ENCODE measurements at places on chromosomes 11 and 22. TPM values are rescaled to one million over a fixed set of nuclear protein-coding genes. Genes with fewer than 3 reads are reported as not detected.

The SCN4B gene
- 0.54 TPM for total RNA-seq

DNA sequence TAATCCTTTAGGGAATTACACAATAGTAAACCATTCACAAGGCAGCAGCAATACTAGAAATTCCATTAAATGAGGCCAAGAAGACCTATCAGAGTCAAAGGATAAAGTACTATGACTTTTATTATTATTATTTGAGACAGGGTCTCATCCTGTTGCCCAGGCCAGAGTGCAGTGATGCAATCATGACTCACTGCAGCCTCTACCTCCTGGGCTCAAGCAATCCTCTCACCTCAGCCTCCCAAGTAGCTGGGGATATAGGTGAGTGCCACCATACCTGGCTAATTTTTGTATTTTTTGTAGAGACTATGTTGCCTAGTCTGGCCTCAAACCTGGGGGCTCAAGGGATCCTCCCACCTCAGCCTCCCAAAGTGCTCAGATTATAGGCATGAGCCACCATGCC lies 51.8 kb downstream of the TTC28 start:
- no peak overlapping the region for H3K27ac ChIP-seq
- no peaks in the 10 kb centered on the region for H3K27me3 ChIP-seq
- no peak for DNase-seq
- H3K4me3 ChIP-seq, result no peak overlapping the region

DNA sequence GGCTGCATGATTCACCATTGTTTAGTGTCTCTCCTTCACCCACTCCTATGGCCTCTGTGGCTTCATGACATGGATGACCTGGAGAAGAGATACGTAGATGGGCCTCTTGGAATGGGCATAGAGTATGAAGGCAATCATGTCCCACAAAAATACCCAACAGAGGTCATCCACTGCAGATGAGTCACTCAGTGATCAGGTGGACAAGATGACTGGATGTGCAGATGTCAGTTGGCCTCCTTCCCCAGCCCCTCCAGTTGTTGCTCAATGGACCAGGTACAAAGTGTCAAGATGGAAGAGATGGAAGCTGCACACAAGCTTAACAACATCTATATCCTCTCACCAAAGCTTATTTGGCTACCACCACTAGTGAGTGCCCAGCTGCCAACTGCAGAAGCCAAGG lies 41.0 kb upstream of the CLPB start:
- no peak overlapping the region for H3K4me3 ChIP-seq
- no peaks in the 10 kb centered on the region for H3K36me3 ChIP-seq
- no peak overlapping the region for H3K27ac ChIP-seq
- H3K4me1 ChIP-seq, result no peaks in the 10 kb centered on the region

The LSP1 gene
- 14.1 TPM for total RNA-seq

The CCDC15 gene
- 0.94 TPM for total RNA-seq

The TMEM45B gene
- total RNA-seq, result 195 TPM

DNA sequence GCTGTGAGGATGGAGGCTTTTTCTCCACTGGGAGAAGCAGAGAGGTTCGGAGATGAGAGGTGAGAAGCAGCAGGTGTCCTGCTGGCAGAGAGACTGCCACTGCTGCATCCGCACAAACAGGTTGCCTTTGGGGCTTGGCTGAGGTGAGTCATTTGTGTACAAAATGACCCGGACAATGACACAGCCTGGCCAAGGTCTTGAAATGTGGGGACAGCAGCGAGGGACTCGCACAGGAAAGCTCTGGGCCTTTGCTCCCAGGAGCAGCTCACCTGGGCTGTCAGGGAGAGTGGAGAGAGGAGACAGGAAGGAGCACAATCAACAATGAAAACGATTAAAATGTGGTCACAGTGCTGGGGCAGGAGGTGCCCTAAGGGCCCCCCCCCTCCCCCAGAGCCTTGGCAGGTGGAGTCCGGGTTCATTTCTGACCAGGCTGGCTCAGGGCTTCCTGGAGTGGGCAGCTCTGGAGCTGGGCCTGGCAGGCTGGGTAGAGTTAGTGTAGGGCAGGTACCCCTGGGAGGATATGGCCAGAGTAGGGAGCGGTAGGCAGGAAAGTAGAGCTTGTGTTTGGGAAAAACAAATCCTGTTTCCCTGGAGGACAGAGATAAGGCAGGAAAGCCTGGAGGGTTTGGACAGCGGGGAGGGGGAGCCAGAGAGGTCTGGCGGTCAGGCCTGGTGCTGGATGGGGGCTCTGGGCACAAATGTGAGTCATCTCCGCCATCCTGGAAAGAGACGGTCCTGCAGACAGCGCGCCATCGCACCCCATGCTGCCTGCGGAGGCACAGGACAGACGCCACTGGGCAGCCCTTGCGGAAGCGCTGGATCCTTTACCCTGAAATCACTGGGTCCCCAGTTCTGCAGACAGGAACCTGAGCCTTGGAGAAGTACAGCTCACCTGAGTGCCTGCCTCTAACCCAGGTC lies 37.8 kb upstream of the CELSR1 start:
- H3K27ac ChIP-seq, result peak overlapping the region; percentile 92
- no peak overlapping the region for H3K4me3 ChIP-seq

GRCh38 chr11:109798521-109798920 lies 294.7 kb upstream of the ZC3H12C start:
- H3K36me3 ChIP-seq, result no peaks in the 10 kb centered on the region
- no peaks in the 10 kb centered on the region for H3K4me1 ChIP-seq
- no peak overlapping the region for H3K27ac ChIP-seq
- no peak for DNase-seq
- H3K4me3 ChIP-seq, result no peak overlapping the region

GRCh38 chr11:62601122-62601371 lies 618 bp downstream of the MTA2 start:
- peaks cover 18% of the 10 kb centered on the region for H3K4me1 ChIP-seq
- peak overlapping the region; percentile 98 for H3K27ac ChIP-seq
- no peaks in the 10 kb centered on the region for H3K27me3 ChIP-seq
- DNase-seq, result peak; percentile 69

DNA sequence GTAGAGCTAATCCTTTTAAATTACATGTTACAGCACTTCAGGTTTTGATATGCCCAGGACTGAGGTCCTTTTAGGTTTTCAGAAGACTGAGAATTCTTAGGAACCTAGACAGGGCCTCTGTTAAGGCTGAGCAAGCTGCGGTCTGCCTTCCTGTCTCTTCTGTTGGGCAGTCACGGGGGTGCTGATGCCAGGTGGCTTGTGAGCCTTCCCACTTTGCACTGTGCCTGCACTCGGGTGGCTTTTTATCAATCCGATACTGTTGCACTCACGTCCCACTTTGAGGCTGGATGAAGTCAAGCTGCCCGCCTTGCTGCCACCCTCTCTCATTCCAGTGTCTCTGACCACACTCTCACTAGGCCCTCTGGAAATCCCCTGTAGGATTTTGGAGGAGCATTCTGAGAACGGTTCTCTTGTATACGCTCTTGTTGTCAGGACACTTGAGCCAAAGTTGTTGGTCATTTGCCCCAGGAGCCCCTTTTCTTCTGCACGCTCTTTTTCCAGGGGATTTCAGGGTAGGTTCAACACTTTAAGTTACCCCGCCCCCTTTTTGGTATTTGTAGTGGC lies 141.8 kb downstream of the TEAD1 start:
- H3K4me3 ChIP-seq, result no peak overlapping the region
- H3K36me3 ChIP-seq, result no peaks in the 10 kb centered on the region
- H3K27me3 ChIP-seq, result no peaks in the 10 kb centered on the region

DNA sequence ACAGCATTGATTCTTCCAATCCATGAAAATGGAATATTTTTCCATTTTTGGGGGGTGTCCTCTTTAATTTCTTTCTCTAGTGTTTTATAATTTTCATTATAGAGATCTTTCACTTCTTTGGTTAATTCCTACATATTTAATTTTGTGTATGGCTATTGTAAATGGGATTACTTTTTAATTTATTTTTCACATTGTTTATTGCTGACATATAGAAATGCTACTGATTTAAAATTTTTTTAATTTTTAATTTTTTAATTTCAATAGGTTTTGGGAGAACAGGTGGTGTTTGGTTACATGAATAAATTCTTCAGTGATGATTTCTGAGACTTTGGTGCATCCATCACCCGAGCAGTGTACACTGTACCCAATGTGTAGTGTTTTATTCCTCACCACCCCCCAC lies 26.6 kb upstream of the OOSP4B start:
- no peak overlapping the region for H3K4me3 ChIP-seq
- no peak for DNase-seq
- H3K27me3 ChIP-seq, result no peaks in the 10 kb centered on the region
- H3K4me1 ChIP-seq, result no peaks in the 10 kb centered on the region
- no peak overlapping the region for H3K27ac ChIP-seq
- H3K36me3 ChIP-seq, result no peaks in the 10 kb centered on the region

DNA sequence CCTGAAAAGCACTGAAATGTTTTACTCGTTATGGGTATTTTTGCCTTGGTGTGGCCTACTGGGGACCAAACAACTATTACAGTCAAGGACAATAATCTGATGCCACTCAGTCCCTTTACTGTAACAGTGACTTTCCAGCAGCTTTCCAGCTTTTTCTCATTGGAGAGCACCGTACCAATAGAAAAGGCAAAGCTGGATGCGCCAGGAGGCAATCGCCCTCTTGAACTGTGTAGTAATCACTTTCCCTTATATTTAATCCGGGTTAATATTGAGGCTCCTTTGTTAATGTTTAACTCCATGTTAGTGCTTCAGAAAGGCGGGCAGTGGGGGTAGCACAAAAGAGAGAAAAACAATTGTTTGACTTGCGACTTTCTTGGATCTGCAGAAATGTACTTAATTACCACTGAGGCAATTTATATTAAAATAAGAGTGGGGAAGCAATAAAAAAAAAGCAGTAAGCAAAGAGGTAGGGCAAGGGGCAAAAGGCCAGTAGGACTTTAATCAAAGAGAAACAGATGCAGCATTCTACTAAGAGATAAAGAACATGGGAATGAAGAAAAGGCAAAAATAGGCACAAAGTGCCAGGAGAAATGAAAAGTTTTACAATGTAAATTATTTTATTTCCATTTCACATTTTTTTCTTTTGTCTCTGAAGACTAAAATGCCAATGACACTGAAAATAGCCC lies 81.6 kb downstream of the LRRC4C start:
- H3K27me3 ChIP-seq, result no peaks in the 10 kb centered on the region
- no peaks in the 10 kb centered on the region for H3K4me1 ChIP-seq
- H3K4me3 ChIP-seq, result no peak overlapping the region
- no peaks in the 10 kb centered on the region for H3K36me3 ChIP-seq

All from Peyer's patch (tissue), 4 donors.